ENCODE measurements at places on chromosomes 3 and 15.
A peak's percentile ranks its signal among the peaks of the same experiment; 100 is the strongest.

GRCh38 chr15:58604455-58604923 is 145.0 kb downstream of the ADAM10 start:
- no peak for DNase-seq

- peak; percentile 39 for DNase-seq
Measured at GRCh38 chr15:78399091-78399490, 38.9 kb upstream of the IREB2 start.

DNA sequence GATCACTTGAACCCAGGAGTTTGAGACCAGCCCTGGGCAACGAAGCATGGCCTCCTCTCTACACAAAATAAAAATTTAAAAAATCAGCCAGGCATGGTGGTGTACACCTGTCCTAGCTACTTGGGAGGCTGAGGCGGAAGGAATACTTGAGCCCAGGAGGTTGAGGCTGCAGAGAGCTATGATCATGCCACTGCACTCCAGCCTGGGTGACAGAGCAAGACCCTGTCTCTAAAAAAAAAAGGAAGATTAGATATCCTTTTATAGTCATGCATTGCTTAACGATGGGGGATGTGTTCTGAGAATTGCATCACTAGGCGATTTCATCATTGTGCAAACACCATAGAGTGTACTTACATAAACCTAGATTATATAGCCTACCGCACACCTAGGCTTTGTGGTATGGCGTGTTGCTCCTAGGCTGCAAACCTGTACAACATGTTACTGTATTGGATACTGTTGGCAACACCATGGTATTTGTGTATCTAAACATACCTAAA is 12.6 kb downstream of the ALAS1 start:
- DNase-seq = peak; percentile 76

DNA sequence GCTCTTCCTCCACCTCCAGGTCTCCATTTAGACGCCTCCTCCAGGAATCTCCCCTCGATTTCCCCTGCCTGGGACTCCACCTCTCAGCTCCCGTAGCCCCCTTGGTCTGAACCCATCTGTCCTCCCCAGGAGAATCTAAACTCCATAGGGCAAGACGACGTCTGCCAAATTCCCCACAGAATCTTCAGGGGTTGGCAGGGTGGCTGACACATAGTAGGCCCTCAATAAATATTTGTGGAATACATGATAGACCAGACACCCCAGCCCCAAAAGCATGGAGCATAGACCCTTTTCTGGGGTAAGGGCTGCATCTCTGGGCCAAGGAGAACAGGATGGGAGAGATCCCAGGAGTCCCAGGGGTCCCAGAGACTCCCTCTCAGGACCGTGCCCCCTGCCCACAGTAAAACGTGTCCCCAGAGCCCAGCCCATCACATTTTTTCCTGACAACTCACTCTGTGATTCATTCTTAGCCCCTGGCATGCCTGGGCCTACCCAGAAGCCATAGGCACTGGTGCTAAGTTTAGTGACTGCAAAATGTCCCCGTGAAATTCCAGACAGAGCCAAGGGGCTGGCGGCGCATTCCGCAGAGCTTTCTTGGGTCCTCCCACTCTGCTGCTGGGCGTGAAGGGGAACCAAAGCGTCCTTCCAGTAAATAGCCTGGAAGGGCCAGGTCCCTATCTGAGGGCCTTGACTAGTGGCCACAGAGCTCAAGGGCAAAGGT is 78.0 kb upstream of the SLC6A6 start:
- DNase-seq = no peak

GRCh38 chr3:8366219-8366810 is 135.3 kb upstream of the LMCD1 start:
- DNase-seq = peak; percentile 7

DNA sequence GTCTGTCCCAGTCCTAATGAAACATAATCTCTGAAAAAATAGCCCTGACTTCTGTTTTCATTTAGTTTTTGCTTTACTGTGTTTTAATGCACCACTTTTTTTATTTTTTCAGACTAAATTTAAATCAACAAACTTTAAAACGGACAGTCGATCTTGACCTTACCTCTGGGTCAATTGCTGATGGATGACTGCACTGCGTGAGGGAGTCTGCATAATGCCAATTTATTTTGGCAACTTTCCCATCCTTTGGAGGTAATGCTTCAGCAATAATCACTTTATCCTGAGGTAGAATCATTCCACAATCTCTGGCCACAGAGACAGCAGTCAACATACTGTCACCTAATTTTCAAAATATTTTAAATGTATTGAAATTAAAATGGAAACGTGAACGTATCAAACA is 32.5 kb upstream of the GP5 start:
- no peak for DNase-seq

All from hematopoietic multipotent progenitor cell treated with erythropoietin and hydrocortisone succinate and interleukin-3 and kit ligand, for 6 days (in vitro differentiated cells).